ENCODE measurements at places on chromosomes 16 and 17.

DNA sequence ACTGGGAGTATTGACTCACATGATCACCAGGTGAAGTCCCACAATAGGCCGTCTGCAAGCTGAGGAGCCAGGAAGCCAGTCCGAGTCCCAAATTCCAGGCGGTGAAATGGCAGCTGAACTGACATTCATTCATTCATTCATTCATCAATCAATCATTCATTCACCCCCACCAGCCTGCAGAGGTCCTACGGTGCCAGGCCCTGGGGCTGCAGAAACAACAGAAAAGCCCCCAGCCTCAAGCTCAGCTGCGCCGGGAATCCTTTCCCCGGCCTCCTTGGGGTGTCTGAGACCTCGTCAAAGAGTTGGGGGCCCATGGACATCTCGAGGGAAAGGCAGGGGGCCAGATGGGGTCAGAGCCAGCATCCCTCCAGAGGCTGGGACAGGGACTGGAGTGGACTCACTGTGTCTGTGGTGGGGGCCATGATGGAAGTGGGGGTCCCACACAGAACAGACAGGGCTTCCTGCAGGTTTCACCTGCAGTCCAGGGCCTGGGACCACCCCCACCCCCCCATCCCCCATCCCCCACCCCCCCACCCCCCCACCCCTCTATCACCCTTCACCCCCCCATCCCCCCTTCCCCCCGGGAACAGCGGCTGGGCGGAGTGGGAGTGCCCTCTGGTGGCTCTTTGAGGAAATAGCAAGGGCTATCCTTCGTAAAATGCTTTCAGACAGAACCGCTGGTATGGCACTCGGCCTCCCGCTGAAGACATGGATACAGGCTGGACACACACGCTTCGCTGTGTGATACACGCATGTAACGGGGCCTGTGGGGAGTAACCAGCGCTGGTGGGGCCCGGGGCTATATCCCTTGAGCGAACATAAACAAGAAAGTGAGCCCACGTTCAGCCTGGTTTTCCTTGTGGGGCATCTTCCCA lies 8.5 kb upstream of the ZC3H18 start:
- H3K27ac ChIP-seq: no peak overlapping the region
- peak; percentile 33 for DNase-seq
- H3K36me3 ChIP-seq: no peaks in the 10 kb centered on the region
- peaks cover 4% of the 10 kb centered on the region for H3K27me3 ChIP-seq
- H3K4me3 ChIP-seq: no peak overlapping the region

DNA sequence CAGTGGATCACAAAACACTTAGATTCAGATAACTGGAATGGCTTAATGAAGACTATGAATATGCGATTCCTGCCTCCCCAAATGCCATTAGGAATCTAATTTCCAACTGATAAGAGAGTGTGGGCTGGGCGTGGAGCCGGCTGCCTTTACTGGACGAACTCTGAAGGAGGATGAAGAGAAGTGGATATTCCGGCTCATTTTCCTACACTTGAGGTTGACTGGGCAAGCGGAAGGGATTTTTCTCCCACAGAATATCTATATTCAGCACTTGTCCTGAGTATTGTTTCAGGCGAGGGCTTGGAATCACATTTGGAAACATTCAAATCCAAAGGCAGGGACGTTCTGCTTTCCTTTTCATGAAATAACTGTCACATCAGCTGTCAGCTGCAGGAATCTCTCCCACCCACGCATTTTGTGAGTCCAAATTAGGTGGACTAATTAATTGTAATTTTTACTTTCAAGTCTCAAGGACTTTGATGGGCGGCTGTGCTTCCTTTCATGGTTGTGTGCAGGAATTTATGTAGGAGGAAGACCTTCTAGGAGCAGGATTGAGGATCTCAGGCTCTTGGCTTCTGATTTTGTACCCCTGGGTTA lies 138.5 kb downstream of the PITPNC1 start:
- H3K27ac ChIP-seq: no peak overlapping the region
- peaks cover 17% of the 10 kb centered on the region for H3K4me1 ChIP-seq
- H3K27me3 ChIP-seq: no peaks in the 10 kb centered on the region
- H3K36me3 ChIP-seq: no peaks in the 10 kb centered on the region
- H3K4me3 ChIP-seq: no peak overlapping the region

DNA sequence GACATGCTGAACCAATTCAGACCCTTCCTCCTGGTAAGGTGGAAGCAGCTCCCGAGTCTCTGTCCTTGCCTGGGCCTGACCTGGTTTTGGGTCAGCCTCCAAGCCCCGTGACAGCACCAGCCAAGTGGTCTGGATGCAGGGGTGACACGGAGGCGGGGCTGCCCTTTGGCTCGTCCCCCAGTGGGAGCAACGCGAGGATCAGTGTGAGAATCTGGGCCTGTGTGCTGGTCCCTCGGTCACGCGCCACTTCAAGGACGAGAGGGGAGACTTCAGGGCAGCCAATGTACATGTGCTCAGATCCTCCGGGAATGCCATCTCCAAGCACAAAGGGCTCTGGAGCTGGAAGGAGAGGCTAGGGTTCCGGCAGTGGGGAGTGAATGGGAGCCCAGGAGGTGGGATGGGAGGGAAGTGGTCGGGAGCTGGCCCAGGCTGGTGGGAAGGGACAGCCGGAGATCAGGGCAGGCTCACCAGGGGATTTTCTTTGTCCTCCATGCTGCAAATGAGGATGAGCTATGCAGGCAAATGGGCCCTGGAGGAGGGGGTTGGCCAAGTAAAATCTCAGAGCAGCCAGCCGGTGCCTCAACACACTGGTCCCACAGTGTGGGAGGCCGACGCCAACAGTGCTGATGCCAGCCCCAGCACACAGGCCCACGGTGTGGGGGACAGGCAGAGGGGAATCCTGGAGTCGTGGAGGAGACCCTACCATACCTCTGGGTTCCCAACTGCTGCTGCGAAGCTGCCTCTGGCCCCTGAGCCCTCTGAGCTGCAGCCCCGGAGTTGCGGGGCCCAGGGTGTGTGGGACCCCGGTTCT lies 4.2 kb upstream of the NDRG4 start:
- H3K4me3 ChIP-seq: no peak overlapping the region
- H3K36me3 ChIP-seq: no peaks in the 10 kb centered on the region
- H3K27ac ChIP-seq: no peak overlapping the region
- DNase-seq: no peak
- H3K27me3 ChIP-seq: no peaks in the 10 kb centered on the region

DNA sequence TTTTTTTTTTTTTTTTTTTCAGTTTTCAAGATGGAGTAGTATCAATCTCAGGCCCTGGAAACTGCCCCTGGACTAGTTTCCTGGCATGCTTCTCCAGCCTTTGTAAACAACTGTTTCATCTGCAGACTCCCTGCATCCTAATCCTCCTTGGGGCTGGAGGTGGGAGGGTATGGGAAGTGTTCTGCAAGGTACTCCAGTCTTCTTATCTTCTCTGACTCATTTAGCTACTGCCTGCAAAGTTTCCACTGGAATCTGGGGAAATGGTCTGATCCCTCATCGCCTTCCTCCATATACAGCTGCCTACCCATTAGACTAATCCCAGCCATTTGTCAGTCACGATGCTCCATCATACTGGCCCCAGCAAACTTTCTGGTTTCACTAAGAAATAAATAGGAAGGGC lies 21.5 kb downstream of the COPZ2 start:
- no peak overlapping the region for H3K27ac ChIP-seq
- H3K27me3 ChIP-seq: no peaks in the 10 kb centered on the region
- H3K4me3 ChIP-seq: no peak overlapping the region
- no peaks in the 10 kb centered on the region for H3K36me3 ChIP-seq
- DNase-seq: no peak

DNA sequence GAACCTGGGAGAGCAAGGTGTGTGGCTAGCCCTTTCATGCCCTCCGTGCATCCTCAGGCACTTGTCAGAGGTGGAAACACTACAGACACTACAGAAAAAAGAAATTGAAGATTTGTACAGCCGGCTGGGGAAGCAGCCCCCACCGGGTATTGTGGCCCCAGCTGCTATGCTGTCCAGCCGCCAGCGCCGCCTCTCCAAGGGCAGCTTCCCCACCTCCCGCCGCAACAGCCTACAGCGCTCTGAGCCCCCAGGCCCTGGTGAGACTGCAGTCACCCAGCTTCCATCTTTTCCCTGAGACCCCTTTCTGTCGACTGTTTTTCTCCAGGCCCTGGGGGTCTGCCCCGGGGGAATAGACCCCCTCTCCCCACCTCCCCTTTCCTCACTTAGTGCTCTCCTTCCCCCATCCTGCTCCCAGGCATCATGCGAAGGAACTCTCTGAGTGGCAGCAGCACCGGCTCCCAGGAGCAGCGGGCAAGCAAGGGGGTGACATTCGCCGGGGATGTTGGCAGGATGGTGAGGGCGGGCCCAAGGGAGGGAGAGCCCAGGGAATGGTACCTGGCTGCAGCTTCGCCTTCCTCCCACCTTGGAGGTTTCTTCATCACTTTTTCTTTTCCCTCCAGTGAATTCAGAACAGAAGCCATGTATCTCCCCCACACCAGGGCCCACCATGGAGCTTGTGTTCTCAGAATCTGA lies 2.3 kb downstream of the COA3 start:
- no peak for DNase-seq
- peaks cover 23% of the 10 kb centered on the region for H3K36me3 ChIP-seq
- no peak overlapping the region for H3K27ac ChIP-seq
- H3K4me3 ChIP-seq: no peak overlapping the region
- no peaks in the 10 kb centered on the region for H3K27me3 ChIP-seq

DNA sequence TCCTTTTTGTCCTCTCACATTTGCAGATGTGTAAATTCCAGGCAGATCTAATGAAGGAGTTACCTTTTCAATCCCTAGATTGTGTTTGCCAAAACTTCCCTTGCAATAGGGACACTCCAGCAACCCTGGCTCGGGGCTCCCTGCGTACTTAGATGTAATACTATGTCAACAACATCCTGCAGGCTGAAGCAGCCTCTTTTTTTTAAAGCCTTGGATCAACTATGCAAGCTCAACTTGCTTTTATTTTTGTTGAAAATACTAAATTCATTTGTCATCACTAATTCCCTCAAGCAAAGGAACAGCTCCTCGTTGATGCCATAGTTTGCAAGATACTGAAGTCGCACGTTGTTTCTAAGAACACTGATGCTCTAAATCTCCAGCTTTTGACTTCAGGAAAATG lies 59.1 kb downstream of the GRIN2A start:
- no peak for DNase-seq
- H3K36me3 ChIP-seq: no peaks in the 10 kb centered on the region
- H3K27ac ChIP-seq: no peak overlapping the region

DNA sequence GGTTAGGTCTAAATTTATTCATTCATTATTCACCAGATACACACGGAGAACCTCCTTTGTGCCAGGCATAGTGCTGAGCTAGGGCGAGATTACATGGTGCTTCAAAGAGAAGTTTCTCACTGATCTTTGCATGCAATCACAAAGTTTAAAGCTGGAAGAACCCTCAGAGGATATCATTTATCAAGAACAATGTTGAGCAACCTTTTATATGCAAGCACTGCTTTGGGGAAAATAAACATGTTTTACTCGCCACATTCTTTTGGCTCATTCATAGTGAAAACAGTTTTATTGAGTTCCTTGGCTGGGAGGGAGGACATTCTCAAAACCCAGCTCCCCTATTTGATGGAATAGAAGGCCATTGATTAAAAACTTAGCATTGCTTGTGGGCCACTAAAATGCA lies 49.8 kb upstream of the XYLT1 start:
- no peaks in the 10 kb centered on the region for H3K27me3 ChIP-seq
- no peaks in the 10 kb centered on the region for H3K36me3 ChIP-seq
- no peak overlapping the region for H3K27ac ChIP-seq

DNA sequence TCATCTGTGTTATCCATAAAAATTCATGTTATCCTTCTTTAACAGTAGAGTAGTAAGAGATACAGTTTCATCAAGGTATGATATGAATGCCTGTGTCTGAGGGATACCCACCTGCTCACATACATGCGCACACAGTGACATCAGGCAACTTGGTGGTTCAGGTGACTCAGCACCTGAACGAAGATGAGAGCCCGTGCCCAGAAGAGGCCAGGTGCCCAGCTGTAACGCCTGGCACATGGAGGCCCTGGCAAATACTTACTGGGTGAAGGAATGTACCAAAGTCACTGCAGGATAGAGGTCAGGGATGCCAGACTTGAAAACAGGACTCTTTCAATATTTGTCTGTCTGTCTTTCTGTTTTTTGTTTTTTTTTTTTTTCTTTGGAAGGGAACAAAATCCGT lies 72.6 kb upstream of the LGALS9 start:
- H3K27me3 ChIP-seq: no peaks in the 10 kb centered on the region
- no peak overlapping the region for H3K27ac ChIP-seq
- DNase-seq: no peak
- H3K4me1 ChIP-seq: peaks cover 33% of the 10 kb centered on the region

DNA sequence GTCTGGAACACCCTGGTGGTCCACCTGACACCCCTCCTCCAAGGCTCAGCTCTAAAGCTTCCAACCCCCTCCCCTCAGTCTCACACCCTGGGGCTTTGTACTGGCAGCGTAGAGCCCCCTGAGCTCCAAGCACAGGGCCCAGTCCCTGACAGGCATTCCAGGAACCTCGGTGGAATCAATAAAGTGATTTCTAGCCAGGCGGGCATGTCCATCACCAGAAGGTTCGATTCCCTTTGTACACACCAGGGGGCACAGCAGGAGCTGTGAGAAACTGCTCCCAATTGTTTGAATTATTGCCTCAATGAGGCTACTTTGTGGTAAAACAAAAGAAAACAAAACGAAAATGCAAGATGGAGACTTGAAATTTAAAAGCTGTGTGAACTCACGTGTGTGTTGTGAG lies 51.8 kb downstream of the SMPD3 start:
- no peaks in the 10 kb centered on the region for H3K27me3 ChIP-seq
- no peak overlapping the region for H3K4me3 ChIP-seq
- H3K36me3 ChIP-seq: no peaks in the 10 kb centered on the region
- no peak overlapping the region for H3K27ac ChIP-seq
- no peaks in the 10 kb centered on the region for H3K4me1 ChIP-seq
- no peak for DNase-seq

DNA sequence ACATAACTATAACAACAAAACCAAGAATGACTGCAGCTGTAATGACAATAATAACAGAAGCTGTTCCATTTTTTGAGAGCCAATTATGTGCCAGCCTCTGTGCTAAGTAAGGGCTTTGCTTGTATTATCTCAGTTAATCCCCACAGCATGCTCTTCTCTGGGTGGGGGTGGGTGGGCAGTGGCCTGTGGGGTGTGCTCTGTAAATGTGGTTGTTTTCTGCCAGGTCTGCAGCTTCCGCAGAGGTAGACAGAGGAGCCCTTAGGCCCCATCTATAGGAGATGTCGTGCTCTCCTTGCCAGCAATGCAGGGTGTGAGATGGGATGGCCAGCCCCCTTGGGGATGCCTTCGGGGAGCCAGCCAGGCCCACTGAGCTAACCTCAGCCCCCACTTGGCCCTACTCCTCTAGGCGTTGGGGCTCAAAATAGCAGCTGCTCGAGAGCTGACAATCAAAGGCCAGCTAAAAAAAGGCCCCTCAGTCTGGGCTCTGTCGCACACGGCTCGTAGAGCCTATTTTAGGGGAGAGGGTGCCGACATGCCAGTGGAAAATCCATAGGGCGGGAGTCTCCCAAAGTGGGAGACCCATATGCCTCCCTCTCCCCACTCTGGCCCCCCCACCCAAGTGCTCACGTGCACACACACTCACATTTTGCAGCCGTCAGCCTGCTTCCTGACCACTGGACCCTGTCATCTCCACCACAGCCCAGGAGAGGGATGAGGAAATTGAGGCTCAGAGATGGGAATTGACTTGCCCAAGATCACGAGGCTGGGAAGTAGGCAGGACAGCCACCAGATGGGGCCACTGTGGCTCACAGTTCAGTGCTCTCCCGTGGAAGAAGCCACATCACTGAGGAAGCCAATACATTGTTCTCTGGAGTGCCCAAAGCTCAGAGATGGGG lies 15.8 kb downstream of the CDH16 start:
- no peaks in the 10 kb centered on the region for H3K27me3 ChIP-seq
- H3K4me1 ChIP-seq: peaks cover 60% of the 10 kb centered on the region
- peak; percentile 49 for DNase-seq
- no peak overlapping the region for H3K4me3 ChIP-seq
